Brain pericyte (primary cell): ENCODE measurements at places on chromosomes 7 and 10.
A peak's percentile ranks its signal among the peaks of the same experiment; 100 is the strongest.

DNA sequence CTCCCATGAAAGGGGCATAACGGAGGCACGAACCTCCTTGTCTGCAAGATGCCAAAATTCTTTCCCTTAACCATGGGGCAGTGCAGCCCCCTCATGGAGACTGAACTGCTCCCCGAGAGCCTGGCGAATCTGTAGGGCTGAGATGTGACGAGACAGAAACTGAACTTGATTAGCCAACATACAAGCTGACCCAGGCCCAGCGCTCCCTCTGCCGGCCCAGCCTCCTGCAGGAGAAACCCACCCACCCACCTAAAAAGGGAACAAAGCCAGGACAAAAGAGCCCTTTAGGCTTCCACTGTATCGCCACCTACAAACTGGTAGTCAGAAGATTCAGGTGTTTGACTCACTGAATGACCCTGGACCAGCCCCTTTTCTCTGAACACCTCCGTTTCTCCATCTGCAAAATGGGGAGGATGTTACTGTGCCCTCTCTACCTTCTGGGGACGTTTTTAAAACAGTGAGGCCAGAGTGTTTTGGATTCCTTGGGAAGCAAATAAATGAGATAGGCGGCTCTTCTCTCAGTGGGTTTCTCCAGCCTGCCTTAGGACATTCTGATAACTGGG lies 58.4 kb downstream of the C10orf105 start:
- DNase-seq, result no peak

- DNase-seq, result peak; percentile 61
These were observed 4.3 kb downstream of the NOC3L start for GRCh38 chr10:94358480-94358879.

DNA sequence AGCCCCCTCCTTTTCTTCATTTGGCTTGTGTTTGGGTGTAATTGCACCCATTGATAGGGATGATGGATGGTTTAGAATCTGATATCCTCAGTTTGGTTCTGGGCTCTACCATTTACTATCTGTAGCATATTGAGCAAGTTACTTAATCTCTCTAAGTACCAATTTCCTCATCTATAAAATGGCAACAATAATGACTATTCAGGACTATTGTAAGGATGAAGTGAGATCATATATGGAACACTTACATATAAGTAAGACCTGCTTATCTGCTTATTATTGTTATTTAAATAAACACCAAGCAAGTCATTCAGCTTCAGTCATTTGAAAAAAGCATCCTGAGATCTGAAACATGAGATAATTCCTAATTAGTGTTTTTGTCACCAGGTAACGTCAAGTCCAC lies 127.0 kb downstream of the SEC23IP start:
- no peak for DNase-seq

DNA sequence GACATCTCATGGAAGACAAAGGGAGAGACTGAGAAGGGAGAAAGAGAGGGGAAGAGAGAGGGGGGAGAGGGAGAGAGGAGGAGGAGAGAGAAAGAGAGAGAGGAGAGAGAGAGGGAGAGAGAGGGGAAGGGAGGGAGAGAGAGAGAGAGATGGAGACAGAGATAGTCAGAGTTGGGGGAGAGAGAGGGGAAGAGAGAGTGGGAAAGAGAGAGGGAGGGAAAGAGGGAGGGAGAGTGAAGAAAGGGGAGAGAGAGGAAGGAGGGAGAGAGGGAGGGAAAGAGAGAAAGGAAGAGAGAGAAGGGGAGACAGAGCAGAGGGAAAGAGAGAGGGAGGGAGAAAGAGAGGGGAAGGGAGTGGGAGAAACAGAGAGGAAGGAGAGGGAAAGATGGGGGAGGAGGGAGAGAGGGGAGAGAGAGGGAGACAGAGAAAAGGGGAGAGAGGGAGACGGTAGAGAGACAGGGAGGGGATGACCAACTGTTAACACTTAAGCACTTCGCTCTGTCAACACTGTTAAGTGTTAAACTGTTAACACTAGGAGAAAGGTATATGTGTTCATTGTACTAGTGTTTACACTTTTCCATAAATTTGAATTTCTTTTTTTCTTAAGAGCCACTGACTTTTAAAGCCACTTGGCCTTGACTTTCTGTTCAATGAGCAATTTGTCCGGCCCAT lies 21.8 kb upstream of the SDK1 start:
- DNase-seq, result no peak

- DNase-seq, result no peak
These were observed 42.8 kb upstream of the PRSS58 start for GRCh38 chr7:142300689-142301088.

DNA sequence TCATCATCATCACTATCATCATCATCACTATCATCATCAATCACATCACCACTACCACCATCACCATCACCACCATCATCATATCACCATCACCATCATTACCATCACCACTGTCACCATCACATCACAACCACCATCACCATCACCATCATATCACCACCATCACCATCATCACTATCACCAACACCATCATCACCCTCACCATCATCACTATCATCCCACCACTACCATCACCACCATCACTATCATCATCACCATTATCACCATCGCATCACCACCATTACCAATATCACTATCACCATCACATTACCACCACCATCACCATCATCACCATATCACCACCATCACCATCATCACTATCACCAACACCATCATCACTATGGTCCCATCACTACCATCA lies 539.1 kb downstream of the PTPRN2 start:
- no peak for DNase-seq

- DNase-seq, result no peak
These were observed 527.7 kb downstream of the GALNT17 start for GRCh38 chr7:71659622-71660021.

DNA sequence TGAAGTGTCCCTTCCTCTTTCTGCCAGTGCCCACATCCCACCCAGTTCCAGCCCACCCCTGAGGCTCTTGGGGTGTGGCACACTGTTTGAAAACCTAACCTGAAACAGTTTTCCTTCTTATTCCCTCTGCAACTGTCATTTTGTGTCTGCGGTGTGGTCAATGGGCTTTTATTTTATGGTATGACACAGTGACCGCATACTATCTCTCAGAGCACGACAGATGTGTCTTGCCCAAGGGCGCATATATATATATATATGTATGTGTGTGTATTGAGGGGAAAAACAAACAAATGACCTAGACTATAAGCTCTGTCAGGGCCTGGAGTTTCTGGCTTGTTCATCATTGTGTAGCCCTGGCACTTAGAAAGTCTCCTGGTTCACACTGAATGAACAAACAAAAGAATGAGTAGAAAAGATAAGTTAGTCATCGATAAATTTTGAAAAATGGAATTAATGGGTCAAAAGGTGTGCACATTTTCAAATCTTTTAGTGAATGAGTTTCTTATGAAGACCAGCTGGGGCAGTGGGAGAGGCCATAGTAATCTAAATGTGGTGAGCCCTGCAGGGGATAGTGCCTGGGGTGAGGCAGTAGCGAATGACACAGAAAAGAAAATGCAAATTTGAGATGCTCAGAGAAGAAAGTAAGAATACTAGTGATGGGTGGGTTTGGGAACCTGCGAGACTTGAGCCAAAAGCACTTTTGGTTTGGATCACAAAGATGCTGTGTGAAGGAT lies 198.4 kb downstream of the SNX10 start:
- no peak for DNase-seq

DNA sequence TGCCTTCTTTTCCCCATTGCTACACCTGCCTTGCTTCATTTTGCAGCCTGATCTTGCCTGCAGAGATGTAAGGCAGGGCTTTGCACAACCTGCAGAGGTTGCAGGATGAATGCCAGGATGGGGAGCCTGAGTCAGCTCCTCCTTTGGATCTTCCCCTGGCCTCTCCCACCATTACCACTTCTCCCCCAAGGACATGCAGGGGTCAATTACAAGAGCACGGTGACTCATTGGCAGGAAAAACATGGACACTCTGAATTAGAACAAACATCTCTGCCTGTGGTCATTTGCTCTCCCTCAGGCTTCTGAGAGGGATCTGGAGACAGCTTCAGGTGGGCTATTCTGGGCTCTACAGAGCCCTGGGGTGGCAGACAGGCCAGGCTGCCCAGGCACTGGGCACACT lies 89.2 kb downstream of the HERPUD2 start:
- DNase-seq, result peak; percentile 56

GRCh38 chr7:44757311-44757710 lies 8.7 kb downstream of the ZMIZ2 start:
- DNase-seq, result no peak

GRCh38 chr10:129675027-129675769 lies 208.2 kb downstream of the MGMT start:
- no peak for DNase-seq

GRCh38 chr7:86664486-86664885 lies 20.8 kb downstream of the GRM3 start:
- no peak for DNase-seq

GRCh38 chr7:92889081-92889480 lies 52.7 kb upstream of the CDK6 start:
- DNase-seq, result no peak
